Activated naive CD4-positive, alpha-beta T cell treated with anti-CD3 and anti-CD28 coated beads, Interleukin-2, amount 10 ng/mL, durations not matched to agents 7 days and 5 days (primary cell): ENCODE measurements at places on chromosomes 5 and 9.

- DNase-seq = no peak
Measured at GRCh38 chr5:132233811-132234683, 6.4 kb upstream of the P4HA2 start.

- DNase-seq = no peak
Measured at GRCh38 chr9:136100700-136101614, 5.9 kb upstream of the NACC2 start.

DNA sequence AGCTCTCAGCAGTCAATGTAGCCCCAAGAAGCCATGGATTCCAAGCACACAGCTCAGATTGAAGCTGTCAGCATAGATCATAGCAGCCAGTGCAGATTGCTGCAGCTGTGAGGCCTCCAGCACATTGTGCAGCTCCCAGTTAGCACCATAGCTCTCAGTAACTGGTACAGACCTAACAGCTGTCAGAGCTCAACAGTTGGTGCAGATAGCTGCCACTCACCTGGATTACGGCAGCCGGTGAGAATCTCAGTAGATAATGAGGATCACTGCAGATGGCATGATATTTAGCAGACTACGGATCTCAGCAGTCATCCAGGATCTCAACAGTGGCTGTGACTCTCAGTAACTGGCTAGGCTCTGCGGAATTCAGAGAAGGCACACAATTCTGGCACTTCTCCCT lies 500.4 kb downstream of the TUSC1 start:
- no peak for DNase-seq

GRCh38 chr9:15509931-15510788 lies 610 bp downstream of the PSIP1 start:
- peak; percentile 73 for DNase-seq

- no peak for DNase-seq
Measured at GRCh38 chr9:74173284-74173683, 323.9 kb upstream of the RORB start.

GRCh38 chr5:132876020-132876759 lies 2.7 kb downstream of the LEAP2 start:
- DNase-seq = no peak

- DNase-seq = no peak
Measured at GRCh38 chr5:176779537-176779936, 30.8 kb upstream of the UNC5A start.
